Fibroblast of the conjunctiva (primary cell): ENCODE measurements at places on chromosomes 1 and 21.

DNA sequence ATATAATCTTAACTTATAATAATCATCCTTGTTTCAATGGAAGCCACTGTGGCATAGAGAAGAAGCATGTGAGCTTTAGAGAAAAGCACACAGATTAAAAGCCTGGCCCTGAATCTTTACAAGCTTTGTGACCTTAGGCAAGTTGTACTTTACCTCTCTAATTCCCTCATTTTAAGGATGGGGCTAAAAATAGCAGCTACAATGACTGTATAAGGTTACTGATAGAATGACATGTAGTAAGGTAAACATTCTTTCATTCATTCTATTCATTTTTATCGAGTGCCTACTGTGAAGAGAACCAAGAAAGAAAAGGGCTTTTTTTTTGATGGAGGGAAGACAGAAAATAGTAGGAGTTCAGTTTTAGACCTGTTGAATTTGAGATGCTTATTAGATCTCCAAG lies 25.6 kb downstream of the CDKN2C start:
- DNase-seq: no peak

DNA sequence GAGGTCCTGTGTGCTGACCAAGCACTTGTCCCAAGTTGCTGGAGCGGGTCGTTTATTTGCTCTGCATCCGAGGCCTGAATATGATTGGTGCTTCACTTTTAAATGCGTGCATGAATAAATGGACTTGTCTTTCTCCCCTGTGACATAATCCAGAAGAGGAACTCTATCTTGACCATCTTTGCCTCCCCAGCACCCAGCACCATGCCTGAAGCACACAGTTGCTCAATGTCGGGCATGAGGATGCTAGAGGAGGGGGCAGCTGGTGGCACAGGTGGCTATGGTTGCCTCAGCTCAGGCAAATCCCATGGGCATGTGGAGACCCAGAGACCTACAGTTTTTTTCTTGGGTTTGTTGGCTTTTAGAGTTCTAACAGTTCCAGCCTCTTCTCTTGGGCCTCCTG lies 142.6 kb downstream of the KAZN start:
- no peak for DNase-seq

DNA sequence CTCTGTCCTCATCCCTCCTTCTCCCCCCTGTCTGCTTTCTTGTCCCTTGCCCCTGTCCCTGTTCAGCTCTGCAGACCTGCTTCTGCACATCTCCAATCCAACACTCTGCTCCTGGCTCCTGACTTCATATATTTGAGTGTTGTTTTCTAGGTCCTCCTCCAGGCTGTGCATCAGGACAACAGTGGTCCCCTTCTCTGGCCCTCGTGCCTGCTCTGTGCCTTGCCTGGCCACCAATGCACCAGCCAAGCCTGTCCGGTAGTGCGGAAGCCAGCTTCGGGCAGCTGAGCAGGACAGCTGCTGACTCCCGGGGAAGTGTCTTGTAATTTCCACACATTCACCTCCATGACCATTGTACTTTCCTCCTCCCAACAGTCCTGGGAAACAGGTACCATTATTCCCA lies 203.4 kb upstream of the RAB4A start:
- DNase-seq: no peak

- DNase-seq: no peak
Measured at GRCh38 chr1:167387251-167387910, 130.9 kb downstream of the CD247 start.

DNA sequence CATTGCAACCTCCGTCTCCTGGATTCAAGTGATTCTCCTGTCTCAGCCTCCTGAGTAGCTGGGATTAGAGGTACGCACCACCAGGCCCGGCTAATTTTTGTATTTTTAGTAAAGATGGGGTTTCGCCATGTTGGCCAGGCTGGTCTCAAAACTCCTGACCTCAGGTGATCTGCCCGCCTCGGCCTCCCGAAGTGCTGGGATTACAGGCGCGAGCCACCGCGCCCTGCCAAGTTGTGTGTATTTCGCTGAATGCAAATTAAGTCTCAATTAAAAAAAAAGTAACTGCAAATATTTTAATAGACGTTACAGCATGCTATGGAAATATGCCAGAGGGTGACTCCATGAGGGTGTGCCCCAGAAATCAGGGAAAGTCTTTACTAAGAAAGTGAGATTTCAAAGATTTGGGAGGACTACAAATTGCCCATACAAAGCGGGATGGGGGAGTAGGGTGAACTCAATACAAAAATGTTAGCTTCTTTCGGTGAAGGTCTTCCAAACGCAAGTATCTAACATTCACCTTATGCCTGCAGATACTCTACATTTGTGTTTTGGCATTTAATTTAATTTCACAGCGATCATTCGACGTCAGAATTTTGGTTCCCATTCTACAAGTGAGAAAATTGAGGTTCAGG lies 85.6 kb downstream of the NKAIN1 start:
- DNase-seq: no peak
